HT1080 (cell line): ENCODE measurements at places on chromosomes 1 and 21. TPM values are rescaled to one million over a fixed set of nuclear protein-coding genes. Genes with fewer than 3 reads are reported as not detected.

DNA sequence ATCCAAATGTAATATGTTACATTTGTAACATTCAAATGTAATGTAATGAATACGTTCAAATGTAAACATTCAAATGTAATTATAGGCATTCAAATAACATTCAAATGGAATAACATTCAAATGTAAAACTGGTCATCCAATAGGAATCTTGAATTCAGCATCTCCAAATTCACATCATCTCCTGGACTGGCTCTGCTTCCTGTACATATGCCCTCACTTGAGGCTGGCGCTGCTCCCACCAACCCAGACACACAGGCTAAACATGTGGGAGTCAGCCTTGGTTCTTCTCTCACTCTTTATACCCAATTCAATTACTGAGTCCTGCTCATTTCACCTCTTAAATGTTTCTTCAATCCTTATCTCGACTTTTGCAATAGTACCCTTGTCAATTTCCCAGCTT, 6.9 kb downstream of the EBNA1BP2 start:
- no peak for DNase-seq

- DNase-seq = peak; percentile 51
Measured at GRCh38 chr21:41170442-41170841, 2.5 kb downstream of the BACE2 start.

- DNase-seq = no peak
Measured at GRCh38 chr1:53051676-53052075, 10.3 kb upstream of the PODN start.

LCE6A gene
- not detected in 2 replicates for total RNA-seq

GRCh38 chr1:935751-936231, 12.1 kb downstream of the SAMD11 start:
- DNase-seq = no peak

DNA sequence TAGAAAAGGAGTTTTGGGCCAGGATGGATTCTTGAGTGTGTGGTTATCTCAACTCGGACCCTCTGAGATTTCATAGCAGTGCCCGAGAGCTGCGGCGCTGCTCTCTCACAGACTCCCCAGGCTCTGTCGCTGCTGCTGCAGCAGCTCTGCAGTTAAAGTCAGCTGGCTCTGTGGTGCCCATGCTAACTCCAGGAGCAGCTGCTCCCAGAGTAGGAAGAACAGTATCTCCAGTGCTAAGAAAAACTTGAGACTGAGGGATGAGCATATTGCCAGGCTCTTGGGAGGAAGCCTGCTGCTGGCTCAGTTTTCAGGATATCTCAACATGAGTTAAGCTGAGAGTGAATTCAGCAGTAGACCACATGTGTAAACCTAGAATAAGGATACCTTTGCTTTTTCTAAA, 4.5 kb downstream of the LCE2D start:
- DNase-seq = no peak

KCNN3 gene
- 0.20 and 0.34 TPM in 2 replicates for total RNA-seq

DHX9 gene
- total RNA-seq = 198 and 201 TPM in 2 replicates

PLEKHA6 gene
- total RNA-seq = 0.19 and 0.33 TPM in 2 replicates

GRCh38 chr1:187817782-187818181, 989.0 kb downstream of the PLA2G4A start:
- no peak for DNase-seq

GRCh38 chr1:204473400-204473965, 21.1 kb downstream of the PIK3C2B start:
- DNase-seq = no peak

DNA sequence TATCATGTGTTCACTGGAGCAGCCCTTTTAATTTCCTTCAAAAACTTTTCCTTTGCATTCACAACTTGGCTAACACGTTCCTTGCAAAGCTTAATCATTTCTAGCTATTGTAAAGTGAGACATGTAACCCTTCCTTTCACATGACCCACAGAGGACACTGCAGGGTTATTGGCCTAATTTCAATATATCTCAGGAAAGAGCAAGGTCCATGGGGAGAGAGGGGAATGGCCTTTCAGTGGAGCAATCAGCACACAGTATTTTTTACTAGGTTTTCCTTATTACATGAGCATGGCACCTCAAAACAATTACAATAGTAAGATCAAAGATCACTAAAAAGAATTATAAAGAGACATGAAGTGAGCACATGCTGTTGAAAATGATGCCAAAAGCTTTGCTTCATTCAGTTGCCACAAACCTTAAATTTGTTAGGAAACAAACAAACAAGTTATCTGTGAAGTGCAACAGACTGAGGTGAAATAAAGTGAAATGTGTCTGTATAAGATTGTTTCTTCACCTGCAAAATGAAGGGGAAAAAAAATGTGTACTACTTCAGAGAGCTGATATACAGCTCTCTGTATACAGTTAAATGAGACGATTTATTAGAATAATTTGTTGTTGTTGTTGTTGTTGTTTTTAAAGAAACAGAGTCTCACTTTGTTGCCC, 61.5 kb downstream of the EIF4G3 start:
- DNase-seq = no peak

GRCh38 chr1:60470246-60470645, 396.7 kb upstream of the C1orf87 start:
- DNase-seq = no peak

GRCh38 chr1:231266811-231267322, 25.9 kb downstream of the GNPAT start:
- DNase-seq = no peak

DNA sequence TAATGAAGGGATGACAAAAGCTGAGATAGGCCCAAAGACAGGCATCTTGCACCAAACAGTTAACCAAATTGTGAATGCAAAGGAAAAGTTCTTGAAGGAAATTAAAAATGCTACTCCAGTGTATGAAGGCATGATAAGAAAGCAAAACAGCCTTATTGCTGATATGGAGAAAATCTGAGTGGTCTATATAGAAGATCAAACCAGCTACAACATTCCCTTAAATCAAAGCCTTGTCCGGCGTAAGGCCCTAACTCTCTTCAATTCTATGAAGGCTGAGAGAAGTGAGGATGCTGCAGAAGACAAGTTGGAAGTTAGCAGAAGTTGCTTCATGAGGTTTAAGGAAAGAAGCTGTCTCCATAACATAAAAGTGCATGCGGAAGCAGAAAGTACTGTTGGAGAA, 4.3 kb upstream of the ANGEL2 start:
- DNase-seq = no peak
